ENCODE measurements at places on chromosomes 3 and 15.

- DNase-seq, result no peak
These were observed 566.9 kb upstream of the CCDC54 start for GRCh38 chr3:106810300-106810875.

DNA sequence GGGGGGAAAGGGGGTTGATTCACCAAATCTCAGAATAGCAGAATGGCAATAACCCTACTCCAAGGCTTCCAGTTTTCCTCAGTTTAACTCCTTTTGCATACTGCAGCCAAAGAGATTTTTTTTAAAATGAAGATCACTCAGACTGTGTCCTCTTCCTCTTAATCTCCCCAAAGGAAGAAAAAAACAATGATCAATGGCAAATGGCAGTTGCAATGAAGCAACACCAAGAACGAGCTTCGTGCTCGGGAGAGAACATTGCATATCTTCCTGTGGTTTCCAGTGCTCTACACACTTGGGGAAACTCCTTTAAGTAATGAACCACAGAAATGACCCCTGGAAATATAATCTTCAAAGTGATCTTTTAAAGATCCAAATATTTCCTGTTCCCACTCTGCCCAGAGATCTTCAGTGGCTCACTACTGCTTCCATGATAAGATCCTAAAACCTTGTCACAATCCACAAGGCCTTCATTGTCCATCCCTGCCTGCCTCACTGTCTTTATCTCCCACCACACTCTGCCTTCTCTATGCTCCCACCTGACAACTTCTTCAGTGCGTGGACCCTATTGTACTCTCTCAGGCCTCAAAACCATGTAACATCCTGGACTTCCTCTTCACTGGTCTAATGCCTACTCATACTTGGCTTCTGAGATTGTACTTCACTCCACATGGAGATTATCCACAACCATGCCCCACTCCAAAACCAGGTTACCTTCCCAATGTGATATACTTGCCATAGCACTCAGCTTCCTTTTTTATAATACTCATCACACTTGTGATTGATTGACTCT, 394.8 kb downstream of the FHIT start:
- DNase-seq, result no peak

DNA sequence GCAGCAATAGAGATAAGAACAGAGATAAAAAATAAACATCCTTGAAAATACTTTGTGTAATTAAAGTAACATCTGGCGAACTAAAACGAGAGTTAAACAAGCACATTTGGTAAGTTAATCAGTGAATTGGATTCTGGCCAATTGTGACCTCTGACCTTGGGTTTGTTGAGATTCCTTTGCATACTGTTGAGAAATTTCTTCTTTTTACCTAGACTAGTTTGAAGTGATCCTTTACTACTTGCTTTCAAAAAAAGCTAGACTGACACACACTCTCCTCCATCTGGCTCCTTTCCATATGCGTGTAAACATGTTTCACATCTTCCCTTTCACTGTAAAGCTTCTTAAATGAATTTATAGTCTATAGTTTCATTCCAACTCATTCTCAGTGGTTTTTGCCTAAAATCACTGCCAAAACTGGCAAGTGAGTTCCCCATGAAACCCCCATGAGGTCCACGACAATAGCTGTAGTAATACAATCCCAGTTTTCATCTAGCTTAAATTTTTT, 17.3 kb upstream of the GBE1 start:
- DNase-seq, result no peak

DNA sequence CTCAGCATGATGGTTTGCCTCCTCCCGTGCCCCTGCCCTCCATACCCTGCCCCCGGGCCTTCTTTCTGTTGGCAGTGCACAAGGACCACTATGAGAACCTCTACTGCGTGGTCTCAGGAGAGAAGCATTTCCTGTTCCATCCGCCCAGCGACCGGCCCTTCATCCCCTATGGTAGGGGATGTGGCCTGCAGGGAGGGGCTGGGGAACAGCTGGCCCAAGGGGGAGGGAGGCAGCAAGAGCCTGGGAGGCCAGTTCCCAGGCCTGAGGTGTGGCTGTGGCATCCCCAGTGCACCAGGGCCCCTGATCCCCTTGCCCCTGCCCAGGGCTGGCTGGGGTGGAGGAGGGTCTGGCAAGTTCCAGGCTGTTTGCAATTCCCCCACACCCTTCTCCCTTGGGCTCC, 2.6 kb upstream of the PLA2G4B start:
- DNase-seq, result no peak

GRCh38 chr3:53775834-53776251, 70.4 kb downstream of the CHDH start:
- DNase-seq, result no peak

- no peak for DNase-seq
These were observed 70.7 kb upstream of the DPH6 start for GRCh38 chr15:35616498-35617271.

- peak; percentile 23 for DNase-seq
These were observed 921 bp downstream of the FBXL2 start for GRCh38 chr3:33278163-33278562.

DNA sequence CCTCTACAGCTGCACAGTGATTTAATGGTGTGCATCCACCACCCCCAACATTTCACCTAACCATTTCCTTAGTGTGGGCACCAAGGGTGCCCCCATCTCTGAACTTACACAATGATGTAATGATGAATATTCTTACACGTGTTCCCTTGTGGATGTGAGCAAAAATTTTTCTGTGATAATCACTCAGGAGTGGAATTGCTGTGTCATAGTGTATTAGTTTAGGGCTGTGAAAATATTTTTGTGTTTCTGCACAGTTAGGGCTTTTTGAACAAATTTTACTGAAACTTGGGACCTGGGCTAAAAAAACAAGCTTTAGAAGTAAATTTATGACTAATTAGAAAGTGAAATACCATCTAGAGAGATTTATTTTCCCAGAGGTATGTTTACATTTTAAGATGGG, 134.5 kb upstream of the CCNL1 start:
- no peak for DNase-seq

DNA sequence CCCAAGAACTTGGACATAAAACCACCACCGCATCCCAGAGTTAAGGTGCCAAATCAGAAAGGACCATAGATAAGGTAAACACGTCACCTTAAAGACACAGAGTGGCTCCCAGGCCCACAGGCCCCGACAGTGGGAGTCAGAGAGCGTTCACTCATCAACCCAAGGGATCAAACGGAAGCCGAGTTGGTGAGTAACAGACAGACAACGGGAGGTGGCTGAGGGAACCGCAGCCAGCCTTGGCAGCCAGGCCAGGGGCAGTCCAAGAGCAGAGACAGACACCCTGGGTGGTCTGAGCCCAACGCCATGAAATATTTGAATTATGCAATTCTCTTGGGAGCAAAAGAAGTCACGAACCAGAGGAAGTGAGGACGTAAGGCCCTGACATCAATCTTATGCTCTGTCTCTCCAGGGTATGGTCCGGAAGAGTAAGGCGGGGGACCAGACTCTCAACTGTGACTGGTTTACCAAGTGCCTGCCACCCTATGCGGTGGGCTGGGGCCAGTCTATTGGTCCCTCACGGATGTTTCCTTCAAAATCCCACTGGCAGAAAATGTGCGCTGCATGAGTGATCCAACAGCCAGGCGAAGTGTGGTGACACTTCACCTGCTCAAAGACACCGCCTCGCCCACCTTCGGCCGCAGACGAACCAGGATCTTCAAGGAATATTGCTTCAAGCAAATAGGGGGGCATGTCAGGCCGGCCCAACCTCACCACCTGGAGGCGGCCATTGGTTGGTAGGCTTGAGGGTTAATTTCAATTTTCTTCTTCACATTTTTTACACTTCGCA, 34.3 kb downstream of the TMEM44 start:
- no peak for DNase-seq

GRCh38 chr3:134033315-134033996, 3.7 kb upstream of the SLCO2A1 start:
- DNase-seq, result no peak

- peak; percentile 43 for DNase-seq
These were observed 90.2 kb downstream of the ANP32A start for GRCh38 chr15:68730471-68730919.

DNA sequence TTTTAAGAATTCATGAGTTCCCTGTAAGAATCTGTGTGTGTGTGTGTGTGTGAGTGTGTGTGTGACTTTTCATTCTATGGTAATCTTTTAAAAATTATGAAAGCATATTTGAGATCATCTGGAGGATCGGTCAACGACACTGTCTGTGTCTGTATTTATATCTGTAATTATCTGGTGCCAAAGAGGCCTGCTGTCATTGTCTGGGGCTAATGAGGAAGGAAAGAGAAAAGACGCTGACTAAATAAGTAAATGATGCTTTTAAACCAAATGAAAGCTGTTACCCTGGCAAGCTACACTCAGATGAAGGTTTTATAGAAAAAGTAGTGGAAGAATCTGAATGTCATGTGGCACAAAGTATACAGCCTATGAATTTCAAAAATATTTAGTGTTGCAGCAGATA, 439.8 kb downstream of the RBMS3 start:
- no peak for DNase-seq

DNA sequence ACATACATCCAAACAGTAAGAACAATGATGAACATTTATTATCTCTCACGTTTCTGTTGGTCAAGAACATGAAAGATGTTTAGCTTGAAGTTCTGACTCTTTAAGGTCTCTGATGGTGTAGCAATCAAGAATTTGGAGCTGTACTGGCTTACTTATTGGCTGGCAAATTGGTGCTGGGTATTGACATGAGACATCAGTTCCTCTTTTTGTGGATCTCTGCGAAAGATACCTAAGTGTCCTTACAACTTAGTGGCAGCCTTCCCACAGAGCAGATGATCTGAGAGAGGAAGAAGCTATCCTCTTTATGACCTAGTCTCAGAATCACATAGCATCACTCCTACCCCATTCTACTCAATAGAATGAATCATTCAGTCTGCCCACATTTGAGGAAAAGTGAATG, 309.8 kb upstream of the DCBLD2 start:
- no peak for DNase-seq

- no peak for DNase-seq
These were observed 12.1 kb downstream of the PLCL2 start for GRCh38 chr3:16896820-16897219.

DNA sequence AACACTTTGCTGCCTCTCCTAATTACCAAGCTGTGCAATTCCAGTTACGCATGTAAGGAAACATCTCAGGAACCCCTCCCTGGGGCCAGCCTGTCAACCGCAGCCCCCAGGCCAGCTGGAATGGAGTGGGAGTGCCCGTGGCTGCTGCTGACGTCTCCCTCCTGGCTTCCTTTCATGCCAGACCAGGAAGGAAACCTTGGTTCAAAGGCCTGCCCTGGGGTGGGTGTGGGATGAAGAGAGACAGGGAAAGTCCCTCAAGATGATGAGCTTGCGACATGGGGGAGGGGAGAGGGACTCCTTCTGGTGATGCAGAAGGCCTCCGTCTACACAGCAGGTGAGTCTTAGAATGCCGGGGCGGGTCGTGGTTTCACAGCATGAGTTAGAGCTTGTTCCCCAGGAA, 11.4 kb upstream of the CYP11A1 start:
- no peak for DNase-seq

GRCh38 chr15:89899295-89899945, 5.6 kb upstream of the AP3S2 start:
- DNase-seq, result no peak

GRCh38 chr3:55720614-55721013, 233.5 kb upstream of the WNT5A start:
- no peak for DNase-seq
